ENCODE measurements at places on chromosomes 13 and 19.

GRCh38 chr13:98825659-98826058 is 73.2 kb upstream of the SLC15A1 start:
- DNase-seq, result no peak

DNA sequence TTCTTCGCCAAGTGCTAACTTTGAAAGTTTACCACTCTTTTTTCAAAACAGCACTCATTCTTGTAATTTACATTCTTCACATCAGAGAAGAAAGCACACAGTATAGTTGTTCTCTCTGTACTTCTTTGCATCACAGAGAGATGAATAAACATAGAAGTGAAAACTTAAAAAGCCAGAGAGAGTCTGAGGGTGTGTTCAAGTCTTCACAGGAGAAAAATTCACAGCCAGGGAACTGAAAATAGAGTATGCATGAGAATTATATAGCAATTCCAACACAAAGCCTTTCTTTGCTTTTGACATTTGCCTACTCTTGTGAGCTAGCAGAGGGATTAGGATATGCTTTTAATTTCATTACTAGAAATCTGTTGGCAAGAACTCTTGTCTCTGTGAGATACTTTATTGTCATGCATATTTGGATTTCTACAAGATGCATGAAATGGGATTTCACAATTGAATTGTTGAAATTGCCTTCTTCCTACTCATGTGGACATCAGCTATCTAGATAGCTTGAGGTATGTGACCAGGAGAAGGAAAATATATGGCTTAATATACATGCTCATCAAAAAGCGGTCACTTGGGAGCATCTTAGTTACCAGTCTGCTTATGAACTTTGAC is 166.1 kb downstream of the SLC7A1 start:
- DNase-seq, result no peak

- no peak for DNase-seq
Measured at GRCh38 chr19:42378225-42379215, 11.6 kb downstream of the CNFN start.

GRCh38 chr13:30738526-30739236 is 3.3 kb downstream of the ALOX5AP start:
- no peak for DNase-seq

- no peak for DNase-seq
Measured at GRCh38 chr13:77853703-77854102, 64.9 kb downstream of the EDNRB start.
